ENCODE measurements at places on chromosomes 1 and 21. TPM values are rescaled to one million over a fixed set of nuclear protein-coding genes. Genes with fewer than 3 reads are reported as not detected.

DEPDC1 gene
- 9.2 TPM for total RNA-seq

TNFSF4 gene
- 0.89 TPM for total RNA-seq

REN gene
- total RNA-seq: not detected

PGBD2 gene
- 11.7 TPM for total RNA-seq

ANKRD34A gene
- 0.41 TPM for total RNA-seq

C1orf167 gene
- total RNA-seq: 0.60 TPM

FCRL2 gene
- total RNA-seq: 1.4 TPM

C2CD4D gene
- 1.0 TPM for total RNA-seq

NCF2 gene
- total RNA-seq: 8.3 TPM

UBE2U gene
- not detected for total RNA-seq

ZSWIM5 gene
- total RNA-seq: 10.1 TPM

SPRR2A gene
- total RNA-seq: not detected

ACTA1 gene
- total RNA-seq: 2.8 TPM

OR10J1 gene
- not detected for total RNA-seq

ATP5IF1 gene
- 130 TPM for total RNA-seq

KCNJ9 gene
- total RNA-seq: not detected

C1orf141 gene
- total RNA-seq: not detected

SPRR2B gene
- total RNA-seq: not detected

FCMR gene
- total RNA-seq: 5.6 TPM

ARMH1 gene
- 2.3 TPM for total RNA-seq

BNIPL gene
- total RNA-seq: 1.1 TPM

DNAI4 gene
- 14.8 TPM for total RNA-seq

RIIAD1 gene
- total RNA-seq: not detected

CLCA4 gene
- 1,448 TPM for total RNA-seq

TMEM82 gene
- total RNA-seq: 16.8 TPM

CHRNB2 gene
- 0.92 TPM for total RNA-seq

HLX gene
- total RNA-seq: 43.4 TPM

SLC26A9 gene
- not detected for total RNA-seq

NBL1 gene
- total RNA-seq: 457 TPM

Data from mucosa of descending colon (tissue), 3 donors.